ENCODE measurements at places on chromosomes 6 and 20.

DNA sequence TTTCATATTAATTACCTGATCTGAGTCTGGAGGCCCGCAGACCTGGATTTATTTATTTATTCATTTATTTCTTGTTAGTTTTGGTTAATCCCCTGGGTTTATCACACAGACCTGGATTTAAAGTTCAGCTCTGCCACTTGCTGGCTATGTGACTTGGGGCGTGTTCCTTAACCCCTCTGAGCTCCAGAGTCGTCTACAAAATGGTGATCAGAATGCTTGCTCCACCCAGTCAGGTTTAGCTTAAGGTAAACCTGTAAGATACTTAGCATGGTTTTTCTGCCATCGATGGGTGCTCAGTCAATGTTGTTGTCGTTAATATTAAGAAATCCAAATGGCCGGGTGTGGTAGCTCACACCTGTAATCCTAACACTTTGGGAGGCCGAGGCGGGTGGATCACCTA, 23.4 kb downstream of the SHLD1 start:
- no peak for DNase-seq

- DNase-seq, result no peak
Observed at GRCh38 chr6:43671011-43671800, 16.4 kb downstream of the MRPS18A start.

GRCh38 chr6:38438097-38438496, 201.6 kb downstream of the BTBD9 start:
- no peak for DNase-seq

DNA sequence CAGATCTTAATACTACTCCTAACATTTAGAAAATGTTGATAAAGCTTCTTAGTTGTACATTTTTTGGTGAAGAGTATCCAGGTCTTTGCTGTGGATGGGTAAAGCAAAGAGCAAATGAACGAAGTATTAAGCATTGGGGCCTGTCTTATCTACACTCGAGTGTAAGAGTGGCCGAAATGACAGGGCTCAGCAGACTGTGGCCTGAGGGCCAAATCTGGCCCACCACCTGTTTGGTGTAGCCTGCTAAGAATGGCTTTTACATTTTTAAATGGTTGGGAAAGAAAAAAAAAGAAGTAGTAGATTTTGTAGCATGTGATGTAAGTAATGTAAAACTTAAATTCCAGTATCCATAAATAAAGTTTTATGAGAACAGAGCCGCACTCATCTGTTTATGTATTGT, 19.4 kb upstream of the MAPK13 start:
- DNase-seq, result no peak

DNA sequence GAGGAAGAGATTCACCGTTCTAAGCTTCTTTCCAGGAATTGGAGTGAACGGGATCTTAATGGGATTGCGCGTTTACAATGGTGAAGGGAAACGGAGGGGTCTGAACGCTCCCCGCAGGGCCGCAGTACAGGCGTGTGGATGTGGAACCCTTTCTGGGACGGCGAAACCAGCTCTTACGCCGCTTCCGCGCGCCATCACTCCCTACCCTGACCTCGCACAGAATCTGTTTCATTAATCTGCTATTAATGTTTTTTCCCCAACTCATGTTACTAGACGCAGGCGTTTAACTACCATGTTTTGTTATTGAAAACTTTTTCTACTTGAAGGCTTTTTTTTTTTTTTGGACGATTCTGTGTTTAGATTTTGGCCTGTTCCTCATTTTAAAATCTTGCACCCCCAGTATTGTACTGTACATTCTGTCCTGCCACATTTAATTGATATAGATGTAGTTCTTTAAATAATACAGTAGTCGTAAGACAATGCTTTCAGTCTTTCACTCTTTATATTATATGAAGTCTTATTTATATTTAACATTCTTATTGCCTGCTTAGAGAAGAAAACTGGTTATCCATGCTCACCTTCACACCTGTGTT, 696 bp upstream of the SUPT3H start:
- DNase-seq, result no peak

- no peak for DNase-seq
Observed at GRCh38 chr20:55116598-55116997, 641.2 kb downstream of the DOK5 start.

DNA sequence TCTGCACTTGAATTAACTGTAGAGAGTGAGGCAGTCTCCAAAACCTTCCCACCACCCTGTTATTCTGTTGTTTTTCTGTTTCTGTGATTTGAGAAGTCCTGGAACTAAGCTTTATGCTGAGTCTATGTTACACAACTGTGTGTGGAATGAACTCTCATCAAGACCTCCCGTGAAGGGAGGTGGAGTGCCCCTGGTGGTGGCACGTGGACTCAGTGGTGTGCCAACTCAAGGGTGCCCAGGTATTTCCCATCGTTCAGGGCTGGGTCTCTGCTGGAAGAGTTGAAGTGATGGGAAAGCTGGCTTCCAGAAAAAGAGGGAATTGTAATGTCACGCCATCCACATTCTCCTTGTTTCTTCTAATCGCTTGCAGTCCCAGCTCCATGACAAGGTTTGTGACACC, 374.2 kb downstream of the SMOC2 start:
- no peak for DNase-seq

DNA sequence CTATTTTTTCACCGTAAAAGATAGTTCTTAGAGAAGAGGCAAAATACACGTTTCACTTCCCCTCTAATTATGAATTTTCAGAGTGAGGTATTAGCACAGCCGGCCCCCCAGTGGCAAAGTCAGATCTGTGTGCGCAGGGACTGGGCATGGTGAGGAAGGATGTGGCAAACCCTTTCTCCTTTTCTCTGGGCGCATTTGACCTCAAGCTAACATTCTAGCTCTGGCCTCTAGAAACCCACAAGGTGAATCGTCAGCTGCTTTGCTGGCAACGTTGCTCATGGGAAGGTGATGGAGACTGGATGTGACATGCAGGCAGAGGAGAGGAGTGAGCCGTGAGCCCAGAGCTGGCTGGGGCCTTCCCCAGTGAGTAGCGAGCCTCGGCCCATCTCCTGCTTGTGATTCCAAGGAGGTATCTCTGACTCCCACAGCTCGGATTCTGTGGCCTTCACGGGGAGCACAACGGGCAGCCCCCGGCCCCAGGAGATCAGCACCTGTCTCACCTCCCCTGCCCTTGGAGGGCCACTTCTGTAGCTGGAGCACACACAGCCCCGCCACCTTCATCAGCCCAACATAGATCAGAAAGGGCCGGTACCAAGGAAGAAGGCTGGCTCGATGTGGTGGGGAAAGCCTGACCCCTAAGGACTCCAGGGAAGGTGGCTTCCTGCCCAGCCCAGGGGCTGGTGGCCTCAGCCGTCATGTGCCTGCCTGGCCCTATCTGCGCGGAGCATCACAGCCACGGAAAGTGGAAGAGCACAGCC, 152.8 kb downstream of the TAF4 start:
- DNase-seq, result no peak

- no peak for DNase-seq
Observed at GRCh38 chr20:11808841-11809240, 108.9 kb upstream of the BTBD3 start.

- no peak for DNase-seq
Observed at GRCh38 chr6:91080871-91081270, 494.0 kb upstream of the MAP3K7 start.

GRCh38 chr6:13074415-13075140, 253.8 kb downstream of the TBC1D7 start:
- no peak for DNase-seq
